ENCODE measurements at places on chromosomes 4 and X.
A peak's percentile ranks its signal among the peaks of the same experiment; 100 is the strongest.

DNA sequence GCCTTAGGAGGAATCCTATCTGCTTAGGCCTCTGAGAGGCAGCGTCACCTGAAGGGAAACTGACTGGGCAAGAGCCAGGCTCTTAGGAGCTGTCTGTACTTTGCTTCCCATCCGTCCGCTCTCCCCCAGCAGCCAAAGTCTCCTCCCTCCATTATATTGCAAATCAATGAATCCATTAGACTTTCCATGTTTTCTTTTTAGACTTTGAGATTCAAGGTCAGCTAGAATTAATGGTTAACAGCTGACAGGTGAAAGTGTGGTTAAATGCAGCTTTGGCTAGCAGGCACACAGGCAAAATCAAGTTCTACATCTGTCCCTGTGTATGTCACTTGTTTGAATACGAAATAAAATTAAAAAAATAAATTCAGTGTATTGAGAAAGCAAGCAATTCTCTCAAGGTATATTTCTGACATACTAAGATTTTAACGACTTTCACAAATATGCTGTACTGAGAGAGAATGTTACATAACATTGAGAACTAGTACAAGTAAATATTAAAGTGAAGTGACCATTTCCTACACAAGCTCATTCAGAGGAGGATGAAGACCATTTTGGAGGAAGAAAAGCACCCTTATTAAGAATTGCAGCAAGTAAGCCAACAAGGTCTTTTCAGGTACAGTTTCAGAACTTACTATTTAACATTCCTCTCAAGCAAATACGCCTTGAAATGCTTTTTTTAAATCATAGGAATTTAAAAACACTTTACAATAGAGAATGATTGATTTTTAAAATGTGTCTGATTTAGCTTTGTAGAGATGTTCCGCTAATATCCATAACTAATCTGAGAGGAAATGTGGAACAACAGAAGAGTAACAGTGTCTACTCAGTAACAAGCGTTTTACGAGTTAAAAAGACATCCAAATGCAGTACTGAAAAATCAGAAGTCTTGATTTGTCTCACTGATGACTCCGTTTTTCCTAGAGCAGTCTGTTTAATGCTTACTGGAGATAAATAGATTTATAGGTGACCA, at the start of gene F11:
Gene F11, plus strand, starts transcription at position 507 of the 970 bp plus-strand sequence. CDS start 948 bp downstream, outside the sequence.
- DNase-seq: no peak

DNA sequence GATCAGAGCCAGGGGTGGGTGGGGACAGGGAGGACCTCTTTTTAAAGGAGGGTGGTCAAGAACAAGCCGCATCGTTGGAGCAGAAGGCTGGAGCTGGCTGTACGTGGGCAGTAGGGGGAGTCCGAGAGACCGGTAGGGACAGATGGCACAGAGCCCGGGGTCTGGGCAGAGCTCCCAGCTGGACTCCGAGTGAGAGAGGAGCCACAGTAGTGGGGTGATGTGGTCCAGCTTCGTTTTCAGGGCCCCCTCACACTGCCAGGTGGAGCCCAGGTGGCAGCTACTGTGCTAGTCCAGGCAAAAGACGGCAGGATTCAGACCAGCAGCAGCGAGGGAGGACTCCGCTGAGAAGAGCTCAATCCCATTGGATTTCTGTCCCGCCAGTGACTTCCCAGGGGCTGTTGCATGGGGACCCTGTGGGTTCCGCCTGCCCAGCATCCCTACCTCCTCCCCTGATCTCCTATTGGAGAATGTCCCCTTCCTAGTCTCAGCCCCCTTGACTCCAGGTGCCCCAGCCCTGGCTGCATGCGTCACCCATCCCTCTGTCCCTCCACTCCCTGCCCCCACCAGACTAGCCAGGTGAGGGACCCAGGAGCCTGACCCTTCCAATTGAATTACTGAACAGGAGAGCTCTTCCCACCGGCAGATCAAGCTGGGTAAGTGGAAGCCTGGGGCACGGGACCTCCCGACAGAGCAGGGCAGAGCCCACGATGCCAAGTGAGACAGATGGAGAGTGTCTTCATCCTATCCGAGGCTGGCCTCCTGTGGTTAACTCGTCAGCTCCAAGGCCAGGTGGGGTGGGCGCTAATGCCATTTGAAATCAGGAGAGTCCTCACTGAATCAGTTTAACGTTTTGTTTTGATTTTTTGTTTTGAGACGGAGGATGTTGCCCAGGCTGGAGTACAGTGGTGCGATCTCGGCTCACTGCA, 2.9 kb downstream of the ARHGAP4 start:
- peak; percentile 68 for DNase-seq

DNA sequence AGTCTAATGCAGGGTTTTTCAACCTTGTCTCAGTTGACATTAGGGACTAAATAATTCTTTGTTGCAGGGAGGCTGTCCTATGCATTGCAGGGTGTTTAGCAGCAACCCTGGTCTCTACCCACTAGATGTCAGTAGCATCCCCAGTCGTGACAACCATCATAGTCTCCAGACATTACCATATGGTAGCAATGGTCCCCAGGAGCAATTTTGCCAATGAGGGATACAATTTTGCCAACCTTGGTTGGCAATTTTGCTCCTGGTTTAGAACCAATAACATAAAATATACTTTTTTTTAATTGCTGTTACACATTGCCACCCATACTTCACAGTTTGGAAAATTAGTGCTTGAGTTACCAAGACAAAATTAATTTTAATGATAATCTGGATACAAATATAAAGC, 6.0 kb downstream of the EREG start:
- peak; percentile 67 for DNase-seq

DNA sequence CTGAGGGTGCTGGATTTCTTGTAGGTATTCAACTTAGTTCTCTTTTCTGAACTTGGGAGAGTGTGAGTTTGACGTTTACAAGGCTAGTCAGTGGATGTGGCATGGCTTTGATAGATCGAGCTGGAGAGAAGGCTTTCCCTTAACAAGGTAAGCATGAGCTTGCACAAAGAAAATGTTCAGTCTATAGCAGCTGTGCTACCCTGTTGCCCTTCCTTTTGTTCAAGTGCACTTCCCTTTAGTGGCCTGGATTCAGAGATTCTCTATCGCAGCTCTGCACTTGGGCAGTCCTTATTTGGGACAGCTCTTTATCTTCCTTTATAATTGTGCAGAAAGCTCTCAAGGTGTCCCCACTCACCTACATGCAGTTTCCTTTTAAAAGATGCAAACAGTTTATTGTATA, 198.0 kb downstream of the ARHGAP24 start:
- no peak for DNase-seq

- DNase-seq: no peak
Observed at GRCh38 chrX:33129607-33130006, 81.7 kb downstream of the DMD start.
